ENCODE measurements at places on chromosomes 2 and 18. TPM values are rescaled to one million over a fixed set of nuclear protein-coding genes. Genes with fewer than 3 reads are reported as not detected.

Gene MROH2A
- total RNA-seq = not detected

Gene HRH4
- 0.54 TPM for total RNA-seq

Gene OST4
- 238 TPM for total RNA-seq

Gene RAX
- total RNA-seq = not detected

DNA sequence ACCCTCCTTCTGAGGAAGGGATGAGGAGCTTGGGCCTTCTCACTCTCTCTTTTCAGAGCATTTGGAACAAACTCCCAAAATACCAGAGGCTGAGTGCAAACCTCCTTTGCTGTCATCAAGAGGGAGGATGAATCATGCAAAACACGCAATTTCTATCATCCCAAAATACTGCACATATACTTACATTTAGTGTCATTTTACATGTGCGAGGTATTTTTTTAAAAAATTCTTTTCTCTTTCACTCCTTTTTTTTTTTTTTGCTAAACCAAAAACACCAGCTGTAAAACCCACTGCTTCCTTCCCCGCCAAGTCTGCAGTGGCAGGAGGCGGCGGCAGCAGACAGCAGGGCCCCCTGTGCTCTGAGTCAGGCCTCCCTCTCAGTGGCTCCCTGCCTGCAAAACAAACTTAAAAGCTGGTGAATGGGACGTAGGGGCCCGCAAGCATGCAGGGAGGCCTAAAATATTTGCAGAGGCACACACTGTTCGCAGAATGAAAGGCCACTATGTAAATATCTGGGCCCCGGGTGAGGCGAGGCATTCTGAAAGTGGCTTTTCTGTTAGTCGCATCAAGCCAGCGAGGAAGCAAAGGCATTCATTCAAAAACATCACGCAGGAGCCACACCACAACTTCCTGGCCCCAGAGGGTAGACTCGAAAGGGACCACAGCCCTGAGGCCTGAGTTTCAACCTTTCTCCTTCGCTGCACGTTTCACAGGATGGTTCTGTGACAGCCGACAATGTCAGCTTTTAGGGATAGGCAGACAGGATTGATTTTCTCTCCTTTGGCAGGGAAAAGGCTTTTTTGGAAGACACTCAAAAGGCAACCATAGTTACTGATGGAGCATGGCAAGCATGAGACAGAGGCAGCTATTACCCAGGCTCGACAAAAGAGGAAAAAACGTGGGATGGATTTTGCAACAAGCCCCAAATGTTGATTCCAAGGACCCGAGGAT, 73.4 kb downstream of the ACTR2 start:
- H3K4me1 ChIP-seq = peaks cover 31% of the 10 kb centered on the region
- H3K27me3 ChIP-seq = no peaks in the 10 kb centered on the region
- no peak overlapping the region for H3K4me3 ChIP-seq
- H3K27ac ChIP-seq = peak overlapping the region; percentile 91
- peak; percentile 86 for DNase-seq
- H3K36me3 ChIP-seq = no peaks in the 10 kb centered on the region

DNA sequence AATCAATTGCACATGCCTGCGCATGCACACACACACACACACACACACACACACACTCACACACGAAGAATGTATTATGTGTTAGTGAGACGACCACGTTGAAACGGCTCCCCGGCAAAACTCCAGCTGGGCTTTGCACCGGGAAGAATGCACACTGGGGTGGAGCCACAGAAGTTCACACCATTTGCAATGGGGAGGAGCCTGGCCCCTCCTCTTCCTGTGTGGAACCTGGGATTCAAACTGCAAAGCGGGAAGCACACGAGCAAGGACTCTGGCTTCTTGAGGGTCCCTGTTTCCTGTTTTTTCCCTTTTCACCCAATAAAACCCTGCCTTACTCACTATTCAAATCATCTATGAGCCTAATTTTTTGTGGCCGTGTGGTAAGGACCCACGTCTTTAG, 304.0 kb upstream of the TMEFF2 start:
- no peaks in the 10 kb centered on the region for H3K27me3 ChIP-seq
- DNase-seq = peak; percentile 23
- no peak overlapping the region for H3K4me3 ChIP-seq
- H3K36me3 ChIP-seq = no peaks in the 10 kb centered on the region
- no peaks in the 10 kb centered on the region for H3K4me1 ChIP-seq

GRCh38 chr2:235803028-235803427, 309.2 kb downstream of the AGAP1 start:
- H3K4me3 ChIP-seq = no peak overlapping the region
- no peak for DNase-seq
- H3K27ac ChIP-seq = no peak overlapping the region
- H3K36me3 ChIP-seq = no peaks in the 10 kb centered on the region
- H3K4me1 ChIP-seq = no peaks in the 10 kb centered on the region

DNA sequence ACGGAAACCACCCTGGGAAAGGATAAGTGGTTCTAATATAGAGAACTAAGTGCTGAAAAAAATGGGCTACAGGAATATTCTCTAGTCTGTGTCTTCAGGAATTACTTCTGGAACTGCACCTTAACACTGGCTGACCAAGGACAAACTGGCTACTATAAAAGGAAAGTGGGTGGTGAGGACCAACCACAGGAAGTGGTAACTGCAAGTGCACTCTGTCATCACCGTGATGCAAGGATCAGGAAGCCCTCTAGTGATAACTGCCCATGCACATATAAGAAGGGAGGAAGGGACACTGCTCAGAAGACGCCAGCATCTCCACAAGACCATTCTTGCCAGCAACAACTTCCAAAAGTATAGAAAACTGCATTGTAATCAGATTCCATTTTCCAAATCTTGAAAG, 424.4 kb upstream of the RGPD4 start:
- no peak overlapping the region for H3K4me3 ChIP-seq
- no peaks in the 10 kb centered on the region for H3K4me1 ChIP-seq
- DNase-seq = no peak
- no peaks in the 10 kb centered on the region for H3K36me3 ChIP-seq
- no peak overlapping the region for H3K27ac ChIP-seq

DNA sequence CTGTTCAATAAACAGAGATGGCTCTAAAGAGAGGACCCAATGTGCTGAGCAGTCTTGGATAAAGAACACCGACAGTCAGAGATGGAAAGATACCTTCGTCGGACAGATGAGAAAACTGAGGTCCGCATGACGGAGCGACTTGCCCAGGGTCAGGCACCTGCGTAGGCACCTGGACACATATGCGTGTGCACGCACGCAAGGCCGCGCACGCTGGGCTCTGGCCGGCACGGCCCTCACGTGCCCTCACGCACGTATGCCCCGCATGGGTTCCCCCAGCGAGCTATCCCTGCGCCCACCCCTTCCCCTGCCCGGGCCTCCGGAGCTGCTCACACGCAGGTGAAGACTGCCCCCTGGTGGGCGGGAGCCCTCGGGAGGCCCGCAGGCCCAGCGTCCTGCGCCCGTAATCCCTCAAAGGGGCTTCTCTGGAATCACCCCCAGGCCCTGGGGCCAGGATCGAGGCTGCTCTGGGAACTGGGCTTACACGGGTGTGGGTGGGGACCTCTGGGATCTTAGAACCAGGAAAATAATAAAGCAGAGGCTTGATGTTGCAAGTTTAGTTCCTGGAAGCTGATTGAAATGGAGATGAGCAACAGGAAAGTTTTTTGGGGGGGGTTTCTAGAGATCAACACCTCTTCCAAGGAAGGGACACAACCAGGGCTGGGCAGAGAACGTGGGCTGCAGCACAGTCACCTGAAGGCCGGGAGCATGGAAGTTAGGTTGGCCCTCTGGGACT, 246.3 kb downstream of the TNS1 start:
- DNase-seq = peak; percentile 91
- H3K36me3 ChIP-seq = no peaks in the 10 kb centered on the region
- no peak overlapping the region for H3K27ac ChIP-seq
- no peak overlapping the region for H3K4me3 ChIP-seq
- no peaks in the 10 kb centered on the region for H3K4me1 ChIP-seq

DNA sequence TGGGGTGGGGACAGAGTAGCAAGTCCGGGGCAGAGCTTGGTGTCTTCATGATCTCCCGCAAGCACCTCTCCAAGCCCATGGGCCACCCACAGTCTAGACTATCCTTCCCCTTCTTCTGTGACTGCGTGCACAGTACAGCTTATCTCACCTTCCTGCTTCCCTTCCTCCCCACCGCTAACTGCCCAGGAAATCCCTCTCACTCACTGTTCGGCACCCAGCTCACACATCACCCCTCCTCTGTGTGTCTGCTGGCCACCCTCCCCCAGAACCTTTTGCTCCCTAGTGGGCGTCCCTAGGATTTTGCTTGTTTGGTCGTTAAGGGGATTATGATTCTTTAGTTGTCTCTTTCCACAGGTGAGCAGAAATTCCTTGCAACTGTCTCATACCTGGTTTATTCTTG, 31.5 kb upstream of the SMAD7 start:
- H3K36me3 ChIP-seq = no peaks in the 10 kb centered on the region
- H3K27ac ChIP-seq = no peak overlapping the region
- no peaks in the 10 kb centered on the region for H3K4me1 ChIP-seq
- no peaks in the 10 kb centered on the region for H3K27me3 ChIP-seq
- no peak for DNase-seq

- H3K27ac ChIP-seq = no peak overlapping the region
- H3K4me3 ChIP-seq = no peak overlapping the region
- no peaks in the 10 kb centered on the region for H3K36me3 ChIP-seq
- peak; percentile 67 for DNase-seq
- no peaks in the 10 kb centered on the region for H3K4me1 ChIP-seq
Observed at GRCh38 chr2:47767880-47768609, 14.9 kb upstream of the MSH6 start.

GRCh38 chr18:48555465-48555995, 16.7 kb downstream of the CTIF start:
- no peaks in the 10 kb centered on the region for H3K36me3 ChIP-seq
- H3K27ac ChIP-seq = no peak overlapping the region
- no peak for DNase-seq
- no peak overlapping the region for H3K4me3 ChIP-seq
- H3K27me3 ChIP-seq = no peaks in the 10 kb centered on the region

DNA sequence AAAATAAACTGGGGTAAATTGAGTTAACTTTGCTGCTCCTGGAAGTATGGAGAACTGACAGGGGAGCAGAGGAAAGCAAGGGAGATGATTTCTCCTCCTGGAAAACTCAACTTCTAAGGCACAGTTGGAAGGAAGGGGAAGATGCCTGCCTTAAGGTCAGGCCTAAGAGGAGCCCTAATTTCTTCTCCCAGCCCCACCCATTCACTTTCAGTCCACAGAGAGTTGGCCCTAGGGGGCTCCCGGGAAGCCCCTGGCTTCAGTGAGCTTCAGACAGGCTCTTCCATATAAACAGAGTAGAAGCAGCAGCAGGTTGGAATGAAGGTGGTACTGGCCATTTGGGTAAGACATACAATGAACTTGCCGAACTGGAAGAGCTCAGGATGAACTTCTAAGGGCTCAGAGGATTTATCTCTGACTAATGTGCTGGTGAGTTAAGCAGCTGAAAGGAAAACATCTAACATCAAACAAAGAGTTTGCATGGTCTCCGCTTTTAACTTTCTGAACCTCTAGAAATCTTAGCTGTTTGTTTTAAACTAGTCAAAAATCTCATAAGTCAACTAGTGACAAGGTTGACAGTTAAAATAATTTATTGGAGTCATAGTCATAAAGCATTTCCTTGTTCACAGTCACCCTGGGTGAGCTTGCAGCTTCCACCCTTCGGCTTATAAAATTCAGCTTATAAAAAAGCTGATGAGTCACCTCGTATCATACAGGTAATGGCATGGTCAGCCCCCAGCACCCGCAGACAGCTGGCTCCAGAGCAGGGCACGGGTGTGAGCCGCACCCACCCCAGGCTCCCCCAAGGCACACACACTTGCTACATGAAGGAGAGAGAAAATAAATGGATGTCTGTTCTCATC, 9.8 kb downstream of the MALL start:
- H3K36me3 ChIP-seq = no peaks in the 10 kb centered on the region
- no peaks in the 10 kb centered on the region for H3K27me3 ChIP-seq
- no peak overlapping the region for H3K4me3 ChIP-seq
- H3K27ac ChIP-seq = peak overlapping the region; percentile 12

DNA sequence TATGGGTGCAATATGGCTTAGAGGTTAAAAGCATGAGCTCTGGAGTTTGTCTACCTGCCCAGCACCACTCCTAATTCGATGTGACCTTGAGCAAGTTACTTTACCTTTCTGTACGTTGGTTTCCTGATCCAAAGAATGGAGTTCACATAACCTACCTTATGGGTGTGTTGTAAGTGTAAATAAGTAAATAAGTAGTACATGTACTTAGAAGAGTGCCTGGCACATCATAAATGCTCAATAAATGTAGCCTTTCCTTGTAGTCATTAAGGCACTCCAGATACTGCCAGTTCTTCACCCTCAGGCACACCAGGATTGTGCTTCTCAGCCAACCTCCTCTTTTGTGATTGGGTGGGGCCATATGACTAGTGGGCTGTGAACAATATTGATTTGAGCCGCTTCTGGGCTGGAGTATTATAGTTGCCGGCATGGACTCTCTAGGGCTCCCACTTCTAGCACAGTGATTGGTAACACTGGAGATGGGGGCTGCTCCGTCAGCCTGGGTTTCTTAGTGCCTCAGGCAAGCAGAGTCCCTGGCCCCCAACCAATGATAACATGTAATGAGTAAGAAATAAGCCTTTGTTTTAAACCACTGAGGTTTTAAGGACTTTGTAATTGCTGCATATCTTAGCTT, 101.7 kb upstream of the NOSTRIN start:
- no peaks in the 10 kb centered on the region for H3K36me3 ChIP-seq
- DNase-seq = no peak
- no peak overlapping the region for H3K27ac ChIP-seq
- H3K4me3 ChIP-seq = no peak overlapping the region
- H3K27me3 ChIP-seq = no peaks in the 10 kb centered on the region

DNA sequence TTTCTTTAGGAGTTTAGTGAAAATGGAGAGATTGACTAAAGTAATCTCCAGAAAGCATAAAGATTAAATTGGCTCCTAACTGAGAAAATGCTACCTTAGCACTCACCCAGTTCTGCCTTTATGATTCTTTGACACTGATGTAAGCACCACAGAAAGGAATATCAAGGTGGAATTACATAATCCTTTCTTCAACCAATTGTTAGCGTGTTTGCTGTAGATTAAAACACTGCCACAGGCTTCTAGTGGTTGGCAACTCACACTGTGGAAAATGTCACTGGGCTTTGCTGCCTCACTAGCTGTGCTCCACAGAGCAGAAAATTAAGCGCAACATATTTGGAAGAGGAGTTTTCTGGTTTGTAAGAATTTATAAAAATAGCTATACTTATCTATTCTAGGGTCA, 104.1 kb downstream of the DLGAP1 start:
- H3K27me3 ChIP-seq = no peaks in the 10 kb centered on the region
- no peak overlapping the region for H3K27ac ChIP-seq
- DNase-seq = no peak
- no peaks in the 10 kb centered on the region for H3K36me3 ChIP-seq
- H3K4me3 ChIP-seq = no peak overlapping the region
- H3K4me1 ChIP-seq = no peaks in the 10 kb centered on the region

GRCh38 chr18:50644807-50645206, 84.9 kb downstream of the MAPK4 start:
- H3K27ac ChIP-seq = no peak overlapping the region
- DNase-seq = no peak
- no peaks in the 10 kb centered on the region for H3K4me1 ChIP-seq
- no peaks in the 10 kb centered on the region for H3K27me3 ChIP-seq
- H3K36me3 ChIP-seq = no peaks in the 10 kb centered on the region
- no peak overlapping the region for H3K4me3 ChIP-seq

DNA sequence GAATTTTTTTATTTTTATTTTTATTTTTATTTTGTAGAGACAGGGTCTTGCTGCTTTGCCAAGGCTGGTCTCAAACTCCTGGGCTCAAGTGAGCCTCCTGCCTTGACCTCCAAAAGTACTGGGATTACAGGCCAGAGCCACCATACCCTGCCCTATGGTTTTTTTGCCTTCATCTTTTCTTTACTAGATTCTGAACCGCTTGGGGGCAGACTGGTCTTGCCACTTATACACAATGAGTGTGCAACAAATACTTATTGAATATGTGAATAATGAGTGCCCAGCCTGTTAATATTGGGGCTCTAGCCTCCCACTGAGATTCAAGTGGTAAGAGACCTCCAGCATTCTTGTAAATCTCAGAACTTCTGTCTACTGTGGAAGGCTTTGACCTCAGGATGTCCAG, 3.9 kb downstream of the NCK2 start:
- H3K27me3 ChIP-seq = no peaks in the 10 kb centered on the region
- no peaks in the 10 kb centered on the region for H3K36me3 ChIP-seq
- peaks cover 10% of the 10 kb centered on the region for H3K4me1 ChIP-seq

Data from lung (tissue), 17 donors.